ENCODE measurements at places on chromosomes 2 and 18. TPM values are rescaled to one million over a fixed set of nuclear protein-coding genes. Genes with fewer than 3 reads are reported as not detected.

GRCh38 chr18:3217948-3218647 is 1.7 kb downstream of the MYOM1 start:
- no peak for DNase-seq

DNA sequence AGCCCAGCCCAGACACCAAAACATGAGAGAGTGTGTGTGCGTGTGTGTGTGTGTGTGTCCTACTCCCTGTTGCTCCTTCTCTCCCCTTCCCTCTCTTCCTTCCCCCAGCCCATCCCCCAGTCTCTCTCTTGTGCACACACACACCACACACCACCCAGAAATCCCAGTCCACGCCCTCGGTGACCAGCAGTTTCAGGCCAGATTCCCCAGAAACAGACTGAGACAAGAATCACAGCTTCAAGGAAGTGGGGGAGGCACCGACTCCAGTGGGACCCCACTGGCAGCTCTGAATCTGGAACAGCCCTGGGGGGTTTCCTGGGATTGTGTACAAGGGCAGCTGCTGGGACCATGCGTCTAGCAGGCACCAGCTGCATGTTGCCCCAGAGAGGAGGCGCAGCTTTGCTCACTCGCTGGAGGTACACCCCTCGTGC is 113.5 kb downstream of the NDUFA10 start:
- DNase-seq: no peak

C2orf80 gene
- 0.33 TPM for polyA plus RNA-seq

POTEF gene
- not detected for polyA plus RNA-seq

GULP1 gene
- polyA plus RNA-seq: 57.6 TPM

DNA sequence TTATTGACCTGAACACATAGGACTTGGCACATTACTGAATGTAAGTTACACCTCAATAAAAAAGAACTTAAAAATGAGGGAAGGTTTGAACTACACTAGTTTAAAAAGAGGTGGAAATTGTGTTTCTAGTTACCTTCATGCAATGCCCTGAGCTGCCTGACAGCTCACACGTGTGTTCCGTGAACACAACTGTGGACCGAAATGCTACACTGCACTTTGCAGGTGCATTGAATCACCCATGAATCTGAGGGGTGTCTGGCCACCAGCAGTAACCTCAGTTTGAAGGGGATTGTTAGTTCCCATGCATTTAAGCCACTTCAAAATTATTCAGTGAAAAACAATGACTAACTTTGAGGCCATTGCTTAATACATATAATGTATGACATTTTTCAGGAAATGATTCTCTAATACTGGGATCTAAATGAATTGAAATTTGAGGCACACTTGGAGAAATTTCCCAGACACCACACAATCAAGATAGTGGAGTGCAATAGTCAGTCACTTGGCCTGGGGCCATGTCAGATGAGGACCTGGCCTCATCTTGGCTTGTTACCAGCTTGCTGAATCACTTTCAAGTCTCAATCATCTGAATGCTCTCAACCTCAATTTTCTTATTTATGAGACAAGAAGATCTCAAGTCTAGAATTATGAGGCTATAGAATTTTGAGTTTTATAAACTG is 59.3 kb downstream of the MYL12B start:
- no peak for DNase-seq

Measured in left renal cortex interstitium (tissue), 4 donors.